GM04503 (cell line): ENCODE measurements at places on chromosomes 16 and 17.

- DNase-seq, result no peak
Measured at GRCh38 chr17:57588086-57588485, 157.0 kb downstream of the CCDC182 start.

GRCh38 chr16:69179328-69180010, 7.5 kb upstream of the SNTB2 start:
- DNase-seq, result peak; percentile 85

- DNase-seq, result no peak
Measured at GRCh38 chr16:68917541-68917940, 74.2 kb downstream of the TANGO6 start.

DNA sequence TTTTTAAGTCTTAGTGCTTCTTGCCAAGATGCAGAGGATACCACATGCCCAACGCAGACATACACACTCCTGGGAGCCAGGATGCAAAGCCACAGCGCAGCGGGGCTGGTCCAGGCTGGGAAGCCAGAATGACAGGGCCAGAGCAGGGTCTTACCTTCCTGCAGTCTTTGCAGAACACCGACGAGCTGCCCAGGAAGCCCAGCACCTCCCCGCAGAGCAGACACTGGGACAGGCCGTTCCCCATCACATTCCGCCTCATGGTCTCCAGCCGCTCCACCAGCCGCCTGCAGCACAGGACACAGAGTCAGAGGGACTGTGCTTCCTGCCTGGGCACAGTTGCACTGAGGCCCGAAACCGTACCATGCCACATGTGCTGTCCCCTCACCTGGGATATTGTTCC, 33.3 kb downstream of the RPH3AL start:
- no peak for DNase-seq

- no peak for DNase-seq
Measured at GRCh38 chr17:80177986-80178595, 8.3 kb downstream of the CARD14 start.

DNA sequence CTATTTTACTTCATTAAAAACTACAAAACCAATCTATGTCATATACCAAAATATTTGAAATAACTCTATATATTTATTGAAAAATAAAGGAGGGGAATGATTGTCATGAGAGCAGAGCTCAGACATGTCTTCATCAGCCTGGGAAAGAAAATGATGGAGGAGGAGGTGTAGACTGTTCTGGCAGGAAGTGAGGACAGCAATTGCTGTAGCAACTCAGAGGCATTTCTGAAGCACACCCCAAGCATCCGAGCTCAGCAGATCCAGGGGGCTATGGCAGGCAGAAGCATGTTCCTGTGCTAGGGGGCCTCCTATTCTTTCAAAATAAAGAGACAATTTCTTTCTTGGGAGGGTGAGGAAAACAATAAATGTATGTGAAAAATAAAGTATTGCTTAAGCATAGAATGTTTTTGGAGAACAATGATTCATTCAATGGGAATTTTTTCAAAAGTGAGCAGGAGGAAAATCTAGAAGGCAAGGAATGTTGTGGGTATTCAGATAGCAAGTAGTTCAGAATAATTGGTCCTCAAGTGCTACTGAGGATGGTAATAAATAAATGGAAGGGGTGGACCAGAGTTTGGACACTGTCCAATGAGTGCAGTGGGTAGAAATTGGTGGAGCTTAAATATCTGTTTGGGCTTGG, 383.4 kb downstream of the CDH11 start:
- DNase-seq, result peak; percentile 66

GRCh38 chr16:6837722-6838121, 494.9 kb upstream of the RBFOX1 start:
- no peak for DNase-seq

DNA sequence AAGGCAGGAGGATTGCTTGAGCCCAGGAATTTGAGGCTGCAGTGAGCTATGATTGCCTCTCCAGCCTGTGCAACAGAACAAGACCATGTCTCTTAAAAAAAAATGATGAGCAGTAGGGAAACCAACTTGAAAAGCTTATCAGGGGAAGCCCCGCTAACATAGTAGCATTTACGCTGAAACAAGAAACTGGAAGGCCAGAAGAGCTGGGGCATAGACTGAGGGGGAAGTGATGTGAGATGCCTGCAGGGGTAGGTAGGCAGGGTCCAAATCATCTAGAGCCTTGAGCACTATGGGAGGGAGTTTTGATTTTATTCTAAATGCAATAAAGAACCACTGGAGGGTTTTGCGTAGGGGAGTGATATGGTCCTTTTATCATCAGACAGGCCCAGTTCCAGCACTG, 139.3 kb downstream of the CYB561 start:
- DNase-seq, result no peak

- DNase-seq, result no peak
Measured at GRCh38 chr16:30904114-30904780, 7.8 kb downstream of the CTF1 start.

DNA sequence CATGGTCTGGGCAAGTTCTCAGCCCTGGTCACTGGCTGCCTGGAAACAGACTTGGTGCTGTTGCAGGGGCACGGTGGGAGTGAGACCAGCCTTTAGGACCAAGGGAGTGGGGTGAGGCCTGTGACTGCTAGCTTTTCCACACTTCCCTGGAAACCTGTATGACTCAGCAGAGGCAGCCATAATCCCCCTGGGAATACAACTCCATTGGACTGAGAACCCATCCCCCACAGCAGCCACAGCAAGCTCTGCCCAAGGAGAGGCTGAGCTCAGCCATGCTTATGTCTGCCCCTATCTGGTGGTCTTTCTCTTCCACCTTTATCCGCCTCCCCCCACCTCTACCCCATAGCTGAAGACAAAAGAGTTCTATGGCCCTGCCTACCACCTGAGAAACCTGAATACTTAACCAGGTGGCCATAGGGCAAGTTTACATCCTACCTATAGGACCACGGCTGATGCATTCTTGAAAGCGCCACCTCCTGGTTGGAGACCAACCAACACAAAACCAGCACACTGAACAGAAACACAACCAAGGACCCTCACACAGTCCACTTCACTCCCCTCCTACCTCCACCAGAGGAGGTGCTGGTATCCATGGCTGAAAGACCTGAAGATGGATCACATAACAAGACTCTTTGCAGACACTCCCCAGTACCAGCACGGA, 816.2 kb upstream of the SOX9 start:
- DNase-seq, result no peak

GRCh38 chr17:73474370-73474988, 162.7 kb upstream of the CDC42EP4 start:
- no peak for DNase-seq

DNA sequence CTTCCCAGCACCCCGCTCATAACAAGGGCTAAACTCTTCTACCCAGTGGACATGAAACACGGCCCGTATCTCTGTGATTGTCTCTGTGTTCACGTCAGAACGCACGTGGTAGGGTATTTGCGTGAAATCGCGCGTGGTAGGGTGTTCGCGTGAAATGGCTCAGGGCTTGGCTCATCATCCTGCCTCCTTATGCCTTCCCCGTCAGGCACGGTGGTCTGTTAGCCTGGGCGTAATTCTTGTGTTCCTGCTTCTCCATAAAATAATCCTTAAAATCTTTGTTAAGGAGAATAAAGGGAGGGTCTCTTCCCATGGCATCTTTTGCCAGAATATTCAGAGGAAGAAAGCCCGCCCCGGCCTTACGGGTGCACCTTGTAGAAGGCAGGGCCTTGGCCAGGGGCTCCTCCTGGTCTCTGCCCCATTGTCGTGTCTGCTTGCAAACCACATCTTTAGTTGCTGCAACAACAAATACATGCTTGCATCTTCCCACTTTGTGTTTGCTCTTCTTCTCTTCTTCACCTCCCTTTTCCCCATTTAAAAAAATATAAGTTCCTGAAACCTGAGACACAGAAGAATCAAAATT, 116.7 kb upstream of the CHMP6 start:
- no peak for DNase-seq

GRCh38 chr17:15926039-15926740, 18.7 kb upstream of the ADORA2B start:
- DNase-seq, result no peak

DNA sequence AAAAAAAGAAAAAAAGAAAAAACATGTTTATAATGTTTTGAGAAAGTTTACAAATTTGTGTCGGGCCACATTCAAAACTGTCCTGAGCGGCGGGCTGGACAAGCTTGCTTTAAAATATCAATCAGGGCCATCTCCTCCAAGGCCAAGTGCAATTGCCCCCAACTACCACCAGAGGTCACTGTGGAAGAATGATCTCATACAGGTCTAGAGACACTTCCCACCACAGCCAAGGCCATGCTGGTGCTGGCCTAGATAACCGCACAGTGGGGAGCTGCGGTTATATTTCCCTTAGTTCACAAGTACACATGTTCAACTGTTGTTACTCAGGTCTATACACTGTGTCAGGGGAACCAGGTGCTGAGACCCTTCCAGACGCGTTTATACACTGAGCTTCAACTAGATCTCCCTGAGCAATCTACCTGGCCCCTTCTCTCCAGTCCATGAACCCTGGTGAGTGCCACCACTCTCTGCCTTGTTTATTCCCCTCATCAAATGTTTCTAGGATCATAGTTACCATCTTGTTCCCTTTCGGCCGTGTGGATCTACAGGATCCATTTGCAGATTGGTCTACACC, 83.8 kb upstream of the CCL2 start:
- DNase-seq, result peak; percentile 3

GRCh38 chr17:82237083-82237745, 8.4 kb downstream of the SLC16A3 start:
- no peak for DNase-seq

DNA sequence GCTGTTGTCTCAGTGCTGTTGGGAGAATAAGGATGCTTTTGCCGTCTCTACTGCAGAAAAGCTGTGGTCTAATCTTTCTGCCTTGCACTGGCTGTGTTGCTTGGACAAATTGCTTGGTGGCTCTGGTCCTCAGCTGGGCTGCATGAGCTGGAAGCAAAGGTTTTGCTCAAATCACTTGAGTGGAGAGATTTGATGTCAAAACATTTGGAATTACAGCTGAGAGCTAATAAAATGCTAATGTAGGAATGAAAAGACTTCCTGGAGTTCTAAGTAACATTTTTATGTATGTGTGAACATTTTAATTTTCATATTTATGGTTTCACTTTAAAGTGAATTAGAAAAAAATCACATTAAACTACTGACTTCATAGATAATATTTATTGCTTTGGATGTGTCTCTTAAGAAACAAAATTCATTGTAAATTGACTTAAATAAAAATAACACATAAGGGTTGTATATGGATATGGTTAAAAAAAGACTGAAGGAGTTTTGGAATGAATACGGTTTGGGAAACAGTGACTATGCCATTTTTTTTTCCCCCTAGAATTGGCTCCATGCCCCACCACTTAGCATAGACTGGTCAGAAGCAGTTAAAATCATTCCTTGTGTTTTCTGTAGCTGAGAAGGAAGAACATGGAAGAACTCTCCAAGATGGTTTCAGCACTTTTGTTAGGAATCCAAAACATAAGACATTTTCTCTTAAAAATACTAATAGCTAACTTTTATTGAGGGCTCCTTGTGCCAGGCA, 39.2 kb upstream of the FAM20A start:
- no peak for DNase-seq

GRCh38 chr16:5454349-5454748, 356.8 kb upstream of the EEF2KMT start:
- no peak for DNase-seq

- DNase-seq, result no peak
Measured at GRCh38 chr16:75647112-75647491, 363 bp downstream of the KARS1 start.

GRCh38 chr17:80858301-80859001, 133.2 kb upstream of the CHMP6 start:
- no peak for DNase-seq

- no peak for DNase-seq
Measured at GRCh38 chr17:76543826-76544545, 4.1 kb downstream of the PRCD start.

DNA sequence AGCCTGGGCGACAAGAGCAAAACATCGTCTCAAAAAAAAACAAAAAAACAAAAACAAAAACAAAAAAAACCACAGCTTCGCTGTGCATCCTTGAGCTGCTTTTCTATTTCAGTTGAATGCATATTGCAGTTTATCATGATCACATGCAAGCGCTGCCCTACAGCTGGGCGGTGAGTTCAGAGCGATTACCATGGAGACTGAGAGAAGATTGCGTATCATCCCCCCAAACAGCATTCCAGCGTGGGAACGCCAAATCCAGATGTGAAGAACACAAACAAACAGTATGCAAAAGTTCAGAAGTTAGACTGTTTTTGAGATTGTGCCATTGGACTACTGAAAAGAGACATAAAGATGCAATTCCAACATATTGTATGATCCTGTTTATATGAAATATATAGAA, 15.1 kb upstream of the SLC52A1 start:
- DNase-seq, result no peak

DNA sequence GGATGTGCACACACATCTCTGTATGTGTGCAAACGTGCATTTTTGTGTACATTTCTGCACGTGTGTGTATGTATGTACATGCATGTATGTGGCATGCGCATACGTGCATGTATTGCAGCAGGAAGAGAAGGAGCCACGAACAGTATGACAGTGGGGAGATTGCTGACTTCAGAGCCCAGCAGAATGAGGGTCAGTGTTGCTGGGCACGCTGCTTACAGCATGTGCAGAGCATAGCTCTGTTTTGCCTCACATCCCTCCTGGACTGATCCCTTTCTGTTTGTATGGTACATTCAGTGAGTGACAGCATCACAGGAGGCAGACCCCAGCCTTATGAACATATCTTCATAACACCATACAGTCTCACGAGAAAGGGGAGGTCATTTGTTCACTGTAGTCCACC, 934.0 kb upstream of the EEF2KMT start:
- no peak for DNase-seq

DNA sequence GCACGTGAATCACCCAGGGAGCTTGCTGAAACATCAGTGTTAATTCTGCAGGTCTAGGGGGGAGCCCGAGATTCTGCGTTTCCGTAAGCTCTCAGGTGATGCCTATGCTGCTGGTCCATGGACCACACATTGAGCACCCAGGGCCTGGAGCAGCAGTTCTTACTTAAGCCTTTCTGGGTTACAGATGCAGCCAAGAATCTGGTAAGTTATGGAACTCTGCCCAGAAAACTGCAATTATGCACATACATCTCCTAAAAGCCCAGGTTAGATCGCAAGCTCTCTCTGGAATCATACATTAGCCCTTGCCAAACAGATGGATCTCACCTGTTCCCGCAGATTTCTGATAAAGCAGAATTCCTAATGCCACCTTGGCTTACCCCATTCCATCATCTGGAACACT, 265.9 kb upstream of the SALL1 start:
- DNase-seq, result no peak

DNA sequence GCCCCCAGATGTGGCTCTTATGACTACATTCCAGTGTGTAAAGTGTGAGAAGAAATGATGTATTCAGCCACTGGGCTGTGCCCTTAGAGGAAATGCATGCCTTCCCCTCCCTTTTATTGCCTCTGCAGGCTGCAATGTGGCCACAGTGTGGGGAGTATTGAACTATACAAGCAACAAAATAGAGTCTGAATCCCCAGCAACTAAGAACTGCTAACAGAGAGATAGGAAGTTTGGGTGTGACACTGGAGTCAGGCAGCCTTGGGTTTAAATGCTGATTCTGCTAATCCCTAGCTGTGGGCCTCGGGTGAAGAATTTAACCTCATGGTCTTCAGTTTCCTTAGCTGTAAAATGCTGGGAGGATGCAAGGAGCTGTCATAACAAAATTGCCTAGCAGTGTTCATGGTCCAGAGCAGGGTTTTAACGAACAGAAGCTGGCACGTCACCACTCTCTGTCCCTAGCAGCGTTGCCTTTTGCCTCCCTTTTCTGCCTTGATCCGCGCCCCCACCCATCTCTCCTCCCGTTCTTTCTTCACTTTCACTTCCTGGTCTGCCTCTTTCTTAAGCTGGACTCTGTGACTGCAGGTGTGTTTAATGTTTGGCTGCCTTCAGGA, 50.3 kb downstream of the KPNA2 start:
- no peak for DNase-seq

- no peak for DNase-seq
Measured at GRCh38 chr16:10141671-10142070, 40.6 kb downstream of the GRIN2A start.
